ENCODE measurements at places on chromosomes 4 and X.

- no peak for DNase-seq
Observed at GRCh38 chr4:42541647-42542046, 115.3 kb downstream of the ATP8A1 start.

DNA sequence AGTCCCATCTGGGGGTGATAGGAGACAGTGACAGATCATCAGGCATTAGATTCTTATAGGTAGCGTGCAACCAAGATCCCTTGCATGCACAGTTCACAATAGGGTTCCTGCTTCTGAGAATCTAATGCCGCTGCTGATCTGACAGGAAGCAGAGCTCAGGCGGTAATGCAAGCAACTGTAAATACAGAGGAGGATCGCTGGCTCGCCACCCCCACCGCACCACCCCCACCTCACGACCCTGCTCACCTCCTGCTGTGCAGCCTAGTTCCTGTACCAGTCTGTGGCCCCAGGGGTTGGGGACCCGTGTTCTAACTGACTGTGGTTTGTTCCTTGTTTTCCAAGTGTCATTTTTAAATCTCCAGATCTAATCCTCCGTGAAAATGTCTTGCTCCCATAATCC is 89.0 kb upstream of the MAPK10 start:
- no peak for DNase-seq

DNA sequence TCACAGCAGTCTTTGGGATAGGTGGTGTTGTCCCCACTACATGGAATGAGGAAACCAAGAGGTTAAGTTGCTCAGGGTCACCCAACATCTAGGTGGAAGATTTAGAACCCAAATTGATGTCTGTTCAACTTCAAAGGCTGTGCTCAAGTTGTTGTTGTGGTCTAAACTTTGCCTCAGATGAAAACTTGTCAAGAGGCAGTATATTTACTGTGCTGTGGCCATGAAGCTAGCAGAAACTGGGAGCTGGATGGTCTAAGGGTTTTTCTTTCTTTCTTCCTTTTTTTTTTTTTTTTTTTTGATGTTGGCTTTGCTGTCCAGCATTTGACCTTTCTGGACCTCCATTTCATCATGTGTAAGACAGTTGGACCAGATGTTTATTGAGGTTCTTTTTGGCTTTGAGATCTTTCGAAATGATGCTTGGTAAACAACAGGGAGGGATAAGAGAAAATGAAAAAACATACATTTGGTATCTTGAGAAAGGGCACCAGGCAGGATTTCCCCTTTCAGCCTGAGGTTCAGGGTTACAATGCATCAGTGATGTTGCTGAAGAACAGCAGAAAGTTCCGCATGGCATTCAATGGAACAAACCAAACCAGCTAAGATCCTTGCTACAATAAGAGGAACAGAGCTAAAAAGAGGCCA is 166.2 kb upstream of the RPS6KA3 start:
- no peak for DNase-seq

DNA sequence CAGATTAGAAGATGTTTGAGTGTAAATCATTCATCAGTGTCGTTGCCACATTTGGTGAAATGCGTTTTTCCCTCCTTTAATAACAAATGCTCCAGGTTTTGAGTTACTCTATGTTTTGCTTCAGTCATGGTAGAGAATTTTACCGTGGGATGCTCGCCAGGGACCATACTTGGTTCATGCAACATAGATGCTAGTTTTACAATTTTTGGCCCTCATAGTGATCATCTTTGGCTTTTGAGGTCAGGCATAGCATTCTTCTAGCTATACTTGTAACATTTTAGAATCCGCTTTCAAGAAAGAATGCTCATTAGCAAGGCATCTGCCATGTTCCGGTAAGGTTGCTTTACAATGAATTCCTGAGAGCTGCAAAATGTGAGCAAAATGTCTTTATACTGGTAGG is 147.2 kb downstream of the SPCS3 start:
- DNase-seq = no peak

DNA sequence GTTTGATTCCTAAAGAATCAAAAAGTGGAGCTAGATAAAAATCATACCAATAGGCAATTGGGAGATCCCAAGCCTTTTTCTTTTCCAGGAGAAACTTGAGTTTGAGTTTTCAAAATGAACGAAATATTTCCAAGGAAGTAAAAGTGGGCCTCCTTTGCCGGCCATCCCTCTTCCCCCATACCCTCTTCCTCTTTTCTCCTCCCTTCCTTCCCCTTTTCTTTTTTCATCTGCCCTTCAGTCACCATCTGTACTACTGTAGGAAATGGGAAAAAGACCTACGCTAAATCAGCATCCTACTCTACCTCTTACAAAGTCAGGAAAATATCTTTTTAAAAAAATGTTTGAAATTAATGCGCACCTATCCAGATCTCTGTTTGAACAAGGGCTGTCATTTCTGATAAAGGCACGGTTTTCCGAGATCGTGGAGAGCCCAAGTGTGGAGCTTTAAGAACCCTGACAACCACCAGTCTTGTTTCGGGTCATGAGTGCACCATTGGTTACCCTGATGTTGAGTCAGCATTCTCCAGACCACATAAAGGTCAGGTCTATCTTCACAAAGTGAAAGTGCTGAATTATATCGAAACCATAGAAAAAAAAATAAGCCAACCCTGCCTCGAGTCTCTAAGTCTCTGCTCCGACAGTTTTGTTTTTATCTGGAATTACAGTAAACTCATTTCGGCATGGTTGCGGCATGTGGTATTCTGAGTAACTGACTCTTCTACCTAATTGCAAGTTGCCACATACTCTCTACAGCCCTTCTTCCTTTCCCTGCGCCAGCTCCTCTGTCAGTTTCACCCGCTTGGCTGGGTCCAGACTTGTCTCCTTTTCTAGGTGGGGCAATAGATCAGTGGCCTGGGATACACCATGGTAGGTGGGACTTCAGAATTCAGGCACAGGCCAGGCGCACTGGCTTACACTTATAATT is 140.2 kb upstream of the KLF3 start:
- DNase-seq = no peak

GRCh38 chrX:47817421-47817820 is 19.3 kb upstream of the ZNF81 start:
- DNase-seq = no peak
